Putamen (tissue), 1 donor: ENCODE measurements at places on chromosomes 16 and 17.
A peak's percentile ranks its signal among the peaks of the same experiment; 100 is the strongest.

GRCh38 chr16:58510776-58511628 is 4.3 kb upstream of the SETD6 start:
- DNase-seq, result no peak

DNA sequence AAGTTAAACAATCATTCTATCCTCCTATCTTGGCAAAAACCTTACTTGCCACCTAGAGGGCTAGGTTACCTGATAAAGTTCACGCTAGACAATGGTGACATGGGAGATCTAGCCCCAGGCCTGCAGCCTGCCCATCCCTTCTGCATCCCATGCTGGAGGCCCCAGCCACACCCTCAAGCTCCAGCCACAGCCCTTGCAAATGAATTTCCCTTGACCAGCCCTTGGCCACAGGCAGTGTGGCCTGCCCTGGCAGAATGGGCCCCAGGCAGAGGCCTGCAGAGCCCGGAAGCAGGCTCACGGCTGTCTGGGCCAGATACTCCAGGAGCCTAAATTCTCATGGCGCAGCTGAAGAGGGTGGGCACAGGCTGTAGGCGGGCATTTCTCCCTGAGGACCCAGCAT is 14.9 kb downstream of the WNT3 start:
- no peak for DNase-seq

GRCh38 chr17:28957277-28957991 is 6.1 kb upstream of the PHF12 start:
- DNase-seq, result no peak

DNA sequence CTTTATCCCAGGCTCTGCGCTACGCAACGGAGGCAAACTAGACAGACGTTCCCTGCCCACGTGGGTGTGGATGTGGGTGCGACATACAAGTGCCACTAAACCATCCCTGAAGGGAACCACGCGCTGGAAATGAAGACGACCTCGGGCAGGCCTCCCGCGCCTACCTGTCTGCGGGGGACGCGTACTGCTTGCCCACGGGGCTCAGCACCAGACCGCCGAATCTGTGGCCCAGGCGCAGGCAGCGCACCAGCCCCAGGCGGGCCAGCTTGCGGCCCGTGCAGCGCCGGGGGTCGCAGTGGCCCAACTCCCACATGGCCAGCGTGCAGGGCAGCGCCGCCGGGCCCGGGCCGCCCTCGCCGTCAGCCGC is 480 bp downstream of the TSR3 start:
- DNase-seq, result no peak

DNA sequence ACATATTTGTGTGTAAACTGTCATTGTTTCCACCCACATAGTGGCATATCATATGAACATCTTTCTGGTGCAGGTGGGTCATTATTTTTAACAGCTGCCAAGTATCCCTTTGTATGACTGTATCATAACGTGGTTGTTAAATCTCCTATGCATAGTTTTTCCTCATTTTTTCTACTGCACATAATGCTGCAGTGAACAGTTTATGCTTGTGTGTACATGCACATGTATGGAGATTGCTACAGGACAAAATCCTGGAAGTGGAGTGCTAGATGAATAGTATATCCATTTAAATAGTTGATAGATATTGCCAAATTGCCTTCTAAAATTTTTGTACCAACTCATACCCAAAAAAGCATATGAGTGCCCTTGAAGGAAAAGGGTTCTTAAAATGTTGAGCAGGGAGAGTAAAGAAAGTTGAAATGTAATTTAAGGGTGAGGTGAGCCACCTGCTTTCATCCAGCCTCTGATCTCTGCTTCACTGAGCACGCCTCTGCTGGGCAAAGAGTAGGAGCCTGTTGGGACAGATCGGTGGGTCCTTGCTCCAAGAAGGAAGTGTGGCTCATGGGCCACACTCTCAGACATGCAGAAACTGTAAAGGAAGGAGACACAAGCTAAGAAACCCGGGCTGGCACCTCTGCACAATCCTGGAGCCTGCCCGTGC is 55.3 kb downstream of the HLF start:
- DNase-seq, result no peak

GRCh38 chr17:58385359-58385899 is 31.9 kb downstream of the RNF43 start:
- DNase-seq, result no peak

- DNase-seq, result no peak
Measured at GRCh38 chr17:48439110-48439850, 9.3 kb upstream of the SKAP1 start.

DNA sequence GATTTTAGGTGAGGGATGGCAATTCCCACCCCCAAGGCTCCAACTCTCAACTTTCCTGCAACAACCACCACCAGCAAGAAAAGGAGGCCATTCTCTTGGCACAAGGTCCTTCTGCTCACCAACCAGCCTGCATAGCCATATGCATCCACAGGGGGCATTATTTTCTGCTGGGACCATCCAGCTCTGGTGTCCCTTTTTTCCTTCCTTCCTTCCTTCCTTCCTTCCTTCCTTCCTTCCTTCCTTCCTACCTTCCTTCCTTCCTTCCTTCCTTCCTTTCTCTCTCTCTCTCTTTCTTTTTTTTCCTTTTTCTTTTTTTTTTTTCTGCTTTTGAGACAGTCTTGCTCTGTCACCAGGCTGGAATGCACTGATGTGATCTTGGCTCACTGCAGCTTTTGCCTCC is 21.1 kb upstream of the COX10 start:
- DNase-seq, result no peak

GRCh38 chr17:75684924-75685323 is 17.8 kb downstream of the SAP30BP start:
- no peak for DNase-seq

DNA sequence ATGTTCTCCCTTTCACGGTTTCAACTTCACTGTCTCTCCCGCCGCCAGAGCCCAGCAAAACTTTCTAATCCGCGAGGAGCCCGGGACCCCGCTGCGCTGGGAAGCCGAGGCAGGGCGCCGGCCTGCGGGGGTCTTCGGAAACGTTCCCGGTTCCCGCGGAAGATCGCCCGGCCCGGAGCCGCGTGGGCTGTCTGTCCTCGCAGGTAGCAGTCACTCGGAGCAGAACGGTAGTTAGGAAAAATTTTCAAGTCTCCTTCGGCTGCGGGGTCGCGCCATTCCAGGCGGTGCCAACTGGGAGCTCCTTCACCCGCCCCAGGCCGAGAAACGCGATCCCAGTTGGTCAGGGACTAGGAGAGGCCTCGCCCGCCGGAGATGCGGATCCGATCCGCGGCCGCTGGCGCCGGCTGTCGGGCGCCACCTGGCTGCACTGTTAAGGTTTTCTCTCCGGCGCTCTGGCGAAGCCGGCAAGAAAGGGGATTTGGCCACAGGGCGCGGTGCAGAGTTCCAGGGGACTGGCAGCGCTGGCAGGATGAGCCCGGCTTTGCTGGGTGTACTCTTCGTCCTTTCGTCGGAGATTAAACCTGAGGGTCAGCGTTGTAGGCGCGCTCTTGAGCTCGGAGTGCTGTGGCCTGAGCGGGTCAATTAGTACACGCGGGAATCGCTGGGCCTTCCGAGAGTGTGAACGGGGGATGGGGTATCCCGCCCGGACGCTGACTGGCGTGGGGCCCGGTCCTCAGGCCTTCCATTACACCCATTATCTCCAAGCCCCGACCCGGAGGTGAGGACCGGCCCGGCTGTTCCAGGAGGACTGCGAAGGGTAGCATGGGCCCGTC is 135.4 kb downstream of the KCNJ12 start:
- DNase-seq, result peak; percentile 68

GRCh38 chr16:27154705-27155521 is 48.4 kb upstream of the KDM8 start:
- DNase-seq, result peak; percentile 8

DNA sequence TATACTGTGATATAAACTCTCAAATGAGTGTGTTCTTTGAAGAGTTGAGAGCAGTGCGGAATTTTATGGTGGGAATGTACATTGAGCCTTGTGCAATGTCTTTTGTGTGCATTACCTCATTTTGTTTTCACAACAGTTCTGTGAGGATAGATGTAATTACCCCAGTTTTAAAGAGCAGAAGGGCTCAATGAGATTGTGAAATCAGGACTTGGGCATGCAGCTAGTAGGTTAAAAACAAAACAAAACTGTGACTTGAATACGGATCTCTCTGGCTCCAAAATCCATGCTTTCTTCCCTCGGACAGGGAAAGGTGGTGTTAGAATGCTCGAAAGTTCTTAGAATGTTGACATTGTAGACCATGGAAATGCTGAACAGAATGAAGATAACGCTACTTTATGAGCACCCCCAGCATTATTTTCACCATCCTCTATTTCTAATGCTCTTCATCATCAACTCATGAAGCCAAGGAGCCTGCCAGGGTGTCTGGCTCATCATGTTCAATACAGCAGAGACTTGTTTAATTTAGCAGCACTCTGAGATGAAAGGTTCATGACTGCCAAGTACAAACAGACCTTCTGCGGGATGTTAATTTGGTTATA is 17.1 kb downstream of the MRTFB start:
- DNase-seq, result peak; percentile 20

- no peak for DNase-seq
Measured at GRCh38 chr16:22888791-22889190, 74.8 kb downstream of the HS3ST2 start.

GRCh38 chr17:68097161-68097805 is 61.7 kb downstream of the KPNA2 start:
- DNase-seq, result no peak

GRCh38 chr17:5500589-5501391 is 14.4 kb downstream of the MIS12 start:
- DNase-seq, result peak; percentile 86
